A549 treated with RU486 at 1 μM for 4 hours (cell line): ENCODE measurements at places on chromosomes 5 and 9. TPM values are rescaled to one million over a fixed set of nuclear protein-coding genes. Genes with fewer than 3 reads are reported as not detected.

RETREG1 gene
- 1.4 to 2.7 TPM (median 2.1 TPM) in 5 replicates for total RNA-seq

DIRAS2 gene
- total RNA-seq: 0.02 TPM in 1 of 5 replicates, not detected in the others

ACTBL2 gene
- 0.06 to 0.07 TPM in 2 of 5 replicates, not detected in the others for total RNA-seq

CNTFR gene
- 0.08 to 0.22 TPM (median 0.14 TPM) in 3 of 5 replicates, not detected in the others for total RNA-seq

VDAC1 gene
- 392 to 425 TPM (median 409 TPM) in 5 replicates for total RNA-seq

PTGS1 gene
- 0.96 to 1.5 TPM (median 1.3 TPM) in 5 replicates for total RNA-seq

TMEM252 gene
- total RNA-seq: not detected in 5 replicates

COL5A1 gene
- total RNA-seq: 28.6 to 57.4 TPM (median 47.8 TPM) in 5 replicates

SPEF2 gene
- 1.4 to 2.2 TPM (median 2.0 TPM) in 5 replicates for total RNA-seq

LECT2 gene
- not detected in 5 replicates for total RNA-seq

TAL2 gene
- total RNA-seq: 0.22 to 0.32 TPM in 2 of 5 replicates, not detected in the others

ADAMTSL1 gene
- total RNA-seq: not detected in 5 replicates

PPP3R2 gene
- not detected in 5 replicates for total RNA-seq
